Activated effector memory CD4-positive, alpha-beta T cell treated with anti-CD3 and anti-CD28 coated beads, Interleukin-2, amount 50 U/mL, for 16 hours (primary cell): ENCODE measurements at places on chromosomes 1 and 21.

DNA sequence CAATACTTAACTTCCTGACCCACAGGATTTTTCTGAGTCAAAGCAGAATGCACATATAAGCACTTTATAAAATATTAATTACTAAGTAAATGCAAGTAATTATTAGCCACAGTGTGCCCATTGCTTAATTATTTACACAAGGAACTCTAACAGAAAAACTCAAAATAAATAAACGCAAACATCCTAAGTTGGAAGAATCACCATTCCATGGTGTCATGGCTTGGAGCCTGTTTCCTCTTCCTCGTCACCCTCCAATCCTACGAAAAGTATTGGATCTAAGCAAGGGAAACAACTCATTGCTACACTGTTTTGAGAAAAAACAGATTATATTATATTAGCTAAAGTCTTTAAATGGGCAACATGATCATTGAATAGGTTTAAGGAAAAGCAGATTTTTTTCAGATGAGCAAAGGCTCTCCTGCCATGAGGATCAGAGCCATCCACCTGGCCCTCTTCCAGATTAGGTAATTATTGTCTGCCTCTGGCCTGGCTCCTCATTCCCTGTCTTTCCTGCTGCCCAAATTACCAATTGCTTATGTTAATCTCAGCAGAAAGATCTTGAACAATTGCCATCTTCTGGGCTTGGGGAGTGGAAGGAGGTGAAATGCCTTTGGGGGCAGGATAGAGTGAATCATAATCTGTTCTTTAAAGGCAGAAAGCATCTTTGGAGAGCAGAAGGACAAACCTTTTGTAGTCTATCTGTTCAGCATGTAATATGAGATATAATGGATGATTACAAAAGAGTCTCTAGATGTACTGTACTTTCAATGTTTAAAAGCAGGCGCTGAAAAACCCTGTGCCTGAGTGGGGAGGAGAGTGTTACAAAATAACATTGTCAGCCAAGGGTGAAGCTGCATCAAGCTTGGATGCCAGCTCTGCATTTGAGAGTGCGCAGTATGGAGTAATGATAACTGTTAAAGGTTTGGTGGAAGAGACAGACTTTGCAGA lies 121.2 kb downstream of the DUSP10 start:
- DNase-seq, result no peak

DNA sequence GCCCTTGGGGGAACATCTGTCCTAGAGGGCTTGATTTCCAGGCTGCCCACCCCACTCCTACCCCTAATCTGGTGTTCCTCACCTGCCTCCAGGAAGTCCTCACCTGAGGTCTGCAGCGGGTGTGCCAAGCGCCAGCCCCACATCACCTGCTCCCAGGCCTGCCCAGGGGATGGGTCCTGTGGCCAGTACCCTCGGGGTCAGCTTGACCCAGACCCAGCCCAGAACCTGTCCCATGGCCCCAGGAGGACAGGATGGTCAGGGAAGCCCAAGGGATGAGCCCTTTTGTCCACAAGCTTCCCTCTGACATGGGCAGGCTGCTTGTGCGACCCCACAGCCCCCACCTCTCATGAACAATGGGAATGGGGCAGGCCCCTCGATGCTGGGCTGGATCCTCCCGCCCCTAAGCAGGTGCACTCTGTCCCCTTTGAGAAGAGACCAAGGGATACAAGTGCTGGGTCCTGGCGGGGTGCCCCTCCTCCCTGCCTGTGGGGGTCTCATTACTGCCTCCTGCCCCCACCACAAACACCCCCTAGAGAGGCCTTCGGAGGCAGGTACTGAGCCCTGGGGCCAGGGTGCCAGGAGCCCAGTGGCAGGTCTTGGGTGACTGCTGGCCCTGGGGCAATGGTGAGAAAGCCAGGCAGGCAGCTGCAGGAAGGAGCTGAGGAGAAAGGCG lies 3.2 kb downstream of the MIB2 start:
- DNase-seq, result no peak

GRCh38 chr1:157369808-157370521 lies 182.3 kb downstream of the FCRL5 start:
- no peak for DNase-seq

DNA sequence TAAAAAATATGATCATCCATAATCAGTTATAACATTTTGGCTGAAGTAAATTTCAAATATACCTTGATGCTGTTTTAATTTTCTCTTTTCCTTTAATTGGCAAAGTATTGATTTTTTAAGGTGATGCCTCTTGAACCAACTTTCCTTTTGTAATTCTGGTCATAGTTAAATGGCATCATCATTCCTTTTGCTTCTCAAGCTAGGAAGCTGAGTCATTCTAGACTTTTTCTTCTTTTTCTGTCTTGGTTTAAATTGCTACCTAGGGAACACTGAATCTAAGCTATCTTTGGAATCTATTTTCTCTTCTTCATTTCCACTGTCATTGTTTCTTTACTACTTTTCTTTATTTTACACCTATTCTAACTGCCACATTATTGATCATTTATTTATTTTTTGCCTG lies 162.7 kb downstream of the HMCN1 start:
- no peak for DNase-seq

DNA sequence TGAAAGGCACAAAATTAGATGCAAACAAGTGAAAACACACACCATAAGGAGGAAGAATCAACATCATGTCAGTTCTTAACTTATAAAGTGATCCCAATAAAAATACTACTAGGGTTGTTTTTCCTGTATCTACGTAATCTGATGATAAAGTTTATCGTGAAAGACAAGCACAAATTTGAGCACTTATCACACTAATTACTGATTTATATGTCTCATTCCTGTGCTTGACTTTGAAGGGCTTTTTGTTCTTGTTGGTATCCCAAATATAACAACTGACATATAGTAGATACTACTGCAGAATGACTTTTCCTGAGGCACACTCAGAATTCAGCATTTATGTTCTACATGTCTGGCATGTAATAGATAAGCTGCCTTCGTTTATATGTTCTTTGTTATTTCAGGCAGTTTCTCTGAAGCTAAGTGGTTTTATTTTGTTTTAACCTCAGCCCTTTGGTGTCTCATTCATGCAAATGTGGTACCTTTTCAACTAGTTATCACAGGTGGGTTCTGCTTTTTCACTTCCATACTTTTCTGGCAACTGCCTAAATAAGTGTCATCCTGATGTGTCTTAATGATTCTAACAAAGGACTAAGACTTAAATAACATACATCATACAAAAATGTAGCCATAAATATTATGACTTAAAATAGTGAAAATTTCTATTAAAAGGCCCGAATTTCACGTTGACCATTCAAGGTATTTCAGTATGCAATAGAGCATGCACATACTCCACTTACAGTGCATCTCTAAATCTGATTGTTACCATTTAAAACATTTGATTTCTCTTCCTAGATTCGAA lies 73.2 kb downstream of the LRRC8C start:
- no peak for DNase-seq

GRCh38 chr1:226903819-226904716 lies 33.7 kb downstream of the PSEN2 start:
- no peak for DNase-seq

- DNase-seq, result peak; percentile 66
These were observed 45.5 kb downstream of the LPAR3 start for GRCh38 chr1:84847253-84848250.

- no peak for DNase-seq
These were observed 6.3 kb downstream of the AP4B1 start for GRCh38 chr1:113898241-113898814.

GRCh38 chr1:214331180-214331579 lies 50.2 kb downstream of the SMYD2 start:
- DNase-seq, result no peak

DNA sequence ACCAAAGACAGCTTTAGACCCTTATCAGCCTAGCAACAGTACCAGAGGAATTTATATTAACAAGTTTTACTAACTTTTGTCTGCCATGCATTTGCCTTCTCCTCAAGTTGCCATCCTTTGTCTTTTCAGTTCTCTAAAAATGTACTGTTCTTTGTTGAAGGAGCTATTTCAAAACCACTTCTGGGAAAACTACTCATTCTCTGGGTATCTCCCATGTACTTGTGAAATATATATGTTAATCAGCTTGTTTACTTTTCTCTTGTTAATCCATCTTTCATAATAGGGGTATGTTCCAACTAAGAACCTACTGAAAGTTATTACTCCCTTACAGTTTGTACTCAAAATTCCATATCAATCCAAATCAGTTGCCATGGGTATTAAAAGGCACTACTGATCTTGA lies 16.3 kb downstream of the DPYD start:
- DNase-seq, result no peak

GRCh38 chr1:226825037-226825745 lies 45.2 kb upstream of the PSEN2 start:
- no peak for DNase-seq

- no peak for DNase-seq
These were observed 42.8 kb downstream of the SAMD13 start for GRCh38 chr1:84344286-84344685.

DNA sequence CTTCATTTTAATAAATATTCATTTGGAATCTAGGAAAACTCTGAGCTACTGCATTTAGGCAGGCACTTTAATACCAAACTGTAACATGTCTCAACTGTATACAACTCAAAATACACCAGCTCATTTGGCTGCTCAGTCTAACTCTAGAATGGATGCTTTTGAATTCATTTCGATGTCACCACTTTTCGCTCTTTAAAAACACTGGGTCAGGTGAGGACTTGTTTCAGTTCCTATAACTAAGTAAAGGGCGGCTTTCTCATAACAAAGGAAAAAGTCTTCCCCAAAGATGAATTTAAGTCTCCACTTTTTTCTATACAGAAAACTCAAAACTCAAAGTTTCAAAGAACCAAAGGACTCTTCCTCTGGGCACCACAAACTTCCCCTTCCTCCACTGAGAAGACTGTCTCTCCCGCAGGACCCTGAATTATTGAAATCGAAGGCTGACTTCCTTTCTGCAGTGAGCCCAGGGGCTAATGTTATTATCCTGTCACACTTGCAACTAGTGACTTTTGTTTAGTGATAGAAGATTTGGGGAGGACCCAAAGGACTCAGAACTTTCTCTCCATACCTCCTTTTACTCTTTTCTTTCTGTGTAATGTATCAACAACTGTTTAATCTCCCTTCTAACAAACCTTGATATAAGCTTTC lies 9.7 kb upstream of the DHX9 start:
- no peak for DNase-seq

- DNase-seq, result no peak
These were observed 6.5 kb downstream of the NBL1 start for GRCh38 chr1:19650416-19651140.

DNA sequence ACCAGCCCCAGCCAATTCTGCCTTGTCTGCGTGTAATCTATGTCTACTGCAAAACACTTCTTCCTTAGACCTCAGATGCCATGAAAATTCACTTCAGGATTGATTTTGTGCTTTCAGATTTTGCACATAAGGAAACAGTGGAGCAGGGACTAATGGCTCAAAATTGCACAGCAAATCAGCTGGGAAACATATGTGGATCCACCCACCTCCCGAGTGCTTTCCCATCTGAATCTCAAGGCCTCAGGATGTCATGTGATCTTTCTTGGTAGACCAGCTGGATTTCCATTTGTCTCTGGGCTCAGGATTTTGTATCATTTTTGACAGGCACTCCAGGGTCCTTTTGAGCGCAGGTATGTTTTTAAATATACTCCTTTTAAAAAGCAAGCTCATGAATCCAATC lies 158.6 kb downstream of the MIS18A start:
- DNase-seq, result no peak

DNA sequence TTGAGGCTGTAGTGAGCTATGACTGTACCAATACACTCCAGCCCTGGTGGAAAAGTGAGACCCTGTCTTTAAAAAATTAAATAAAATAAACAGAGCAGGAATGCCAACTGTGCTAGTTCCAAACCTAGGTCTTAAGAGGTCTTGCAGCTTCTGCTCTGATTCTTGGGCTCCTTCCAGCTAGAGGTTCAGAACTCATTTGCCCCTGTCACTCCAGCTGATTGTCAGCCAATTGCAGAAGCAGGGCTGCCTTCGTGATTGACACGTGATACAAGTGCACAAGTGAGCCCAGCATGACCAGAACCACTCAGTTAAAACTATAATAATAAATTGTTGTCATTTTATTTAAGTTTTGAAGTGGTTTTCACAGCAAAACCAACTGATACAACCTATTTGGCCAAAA lies 298.4 kb downstream of the USP25 start:
- DNase-seq, result no peak

DNA sequence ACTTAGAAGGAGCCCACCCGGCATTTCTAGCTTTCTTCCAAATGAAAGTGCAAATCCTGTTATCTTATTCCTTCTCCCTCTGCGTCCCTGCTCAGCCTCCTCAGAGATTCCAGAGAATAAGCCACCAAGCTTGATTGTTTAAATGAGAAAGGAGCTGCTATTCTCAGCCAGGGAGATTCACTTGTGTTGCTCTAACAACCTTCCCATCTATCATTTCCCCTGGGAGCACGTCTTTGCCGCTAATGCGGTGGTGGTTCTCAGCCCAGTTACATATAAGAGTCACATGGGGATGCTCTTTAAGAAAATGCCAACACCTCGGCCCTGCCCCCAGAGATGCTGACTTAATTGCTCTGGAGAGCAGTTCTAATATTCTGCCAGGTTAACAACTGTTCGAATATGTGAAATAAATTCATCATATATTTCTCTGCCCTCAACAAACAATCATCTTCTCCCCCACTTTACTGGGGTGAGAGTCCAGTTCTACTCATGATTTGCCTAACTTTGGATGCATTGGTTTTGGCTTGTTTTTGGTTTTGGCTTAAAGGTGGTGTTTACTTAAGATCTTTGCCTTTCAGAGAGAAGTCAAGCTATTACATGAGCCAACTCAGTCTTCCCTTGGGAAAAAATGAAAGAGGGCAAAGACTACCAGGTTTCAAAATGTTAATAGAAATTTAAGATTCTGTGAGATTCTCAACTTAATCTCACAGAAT lies 213.9 kb downstream of the SEC16B start:
- no peak for DNase-seq

- DNase-seq, result no peak
These were observed 17.1 kb downstream of the TNFRSF8 start for GRCh38 chr1:12080156-12080555.

- no peak for DNase-seq
These were observed 88.8 kb downstream of the MAST2 start for GRCh38 chr1:45892068-45892785.

- no peak for DNase-seq
These were observed 10.8 kb downstream of the FRRS1 start for GRCh38 chr1:99755664-99756063.

- DNase-seq, result no peak
These were observed 37.4 kb upstream of the DISP1 start for GRCh38 chr1:222777463-222777862.
